ENCODE measurements at places on chromosomes 11 and 22.
A peak's percentile ranks its signal among the peaks of the same experiment; 100 is the strongest.

DNA sequence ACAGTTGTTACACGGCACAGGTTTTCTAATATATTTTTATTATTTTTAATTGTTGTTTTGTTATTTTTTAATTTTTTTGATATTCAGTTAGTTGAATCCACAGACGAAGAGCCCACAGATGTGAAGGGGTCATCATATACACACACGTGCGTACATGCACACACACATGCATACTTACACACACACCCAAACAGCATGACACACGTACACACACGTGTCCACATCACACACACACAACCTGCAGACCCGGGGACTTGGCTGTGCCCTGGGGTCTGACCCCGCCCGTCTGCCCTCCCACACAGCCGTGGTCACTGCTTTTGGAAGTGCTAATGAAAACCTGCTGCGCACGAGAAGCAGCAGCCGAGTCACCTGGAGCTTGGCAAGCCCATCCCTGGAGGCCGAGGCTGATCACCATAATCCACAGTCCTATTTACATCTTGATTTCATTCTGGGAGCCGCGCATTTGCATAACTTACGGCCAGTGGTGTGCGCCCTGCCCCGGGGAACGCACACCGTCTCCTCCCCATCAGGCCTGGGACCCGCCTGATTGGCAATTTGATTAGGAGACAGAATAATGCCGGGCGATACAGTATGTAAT lies 110.3 kb downstream of the BRD1 start:
- no peak for DNase-seq

GRCh38 chr11:108302121-108302785 lies 79.4 kb downstream of the ATM start:
- no peak for DNase-seq

DNA sequence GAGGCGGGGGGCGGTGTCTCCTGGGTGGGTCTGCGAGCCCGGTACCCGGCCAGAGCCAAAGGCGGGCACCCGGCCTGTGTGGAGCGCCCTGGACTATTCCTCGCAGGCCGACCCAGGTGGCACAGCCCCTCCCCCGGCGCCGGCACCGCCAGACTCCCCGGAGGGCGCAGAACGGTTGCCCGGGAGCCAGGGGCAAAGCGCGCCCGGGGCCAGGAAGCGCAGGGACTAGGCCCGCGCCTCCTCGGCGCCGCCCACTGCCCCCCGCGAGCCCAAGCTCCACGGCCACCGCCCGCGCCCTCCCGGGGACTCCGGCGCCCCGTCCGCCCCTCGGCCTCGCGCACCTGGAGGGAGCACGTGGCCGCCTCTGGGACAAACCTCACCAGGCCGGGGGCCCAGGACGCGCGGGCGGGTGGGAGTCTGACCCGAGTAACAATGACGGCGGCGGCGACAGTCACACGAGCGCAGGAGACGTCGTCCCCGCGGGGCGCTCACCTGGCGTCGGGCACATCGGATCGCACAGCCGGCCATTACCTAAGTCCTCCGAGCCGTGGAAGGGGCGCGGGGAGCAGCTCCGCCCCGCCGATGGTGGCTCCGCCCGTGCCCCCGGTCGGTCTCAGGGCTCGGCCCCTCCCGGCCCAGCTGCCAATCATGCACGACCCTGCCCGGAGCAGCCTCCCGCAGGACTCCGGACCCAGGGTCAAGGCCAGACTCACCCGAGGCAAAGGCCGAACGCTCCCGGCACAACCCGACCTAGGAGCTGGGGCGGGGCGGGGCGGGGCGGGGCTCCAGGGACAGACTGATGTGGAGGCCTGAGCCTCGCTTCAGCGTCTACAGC lies 7.4 kb downstream of the PLXNB2 start:
- peak; percentile 61 for DNase-seq

DNA sequence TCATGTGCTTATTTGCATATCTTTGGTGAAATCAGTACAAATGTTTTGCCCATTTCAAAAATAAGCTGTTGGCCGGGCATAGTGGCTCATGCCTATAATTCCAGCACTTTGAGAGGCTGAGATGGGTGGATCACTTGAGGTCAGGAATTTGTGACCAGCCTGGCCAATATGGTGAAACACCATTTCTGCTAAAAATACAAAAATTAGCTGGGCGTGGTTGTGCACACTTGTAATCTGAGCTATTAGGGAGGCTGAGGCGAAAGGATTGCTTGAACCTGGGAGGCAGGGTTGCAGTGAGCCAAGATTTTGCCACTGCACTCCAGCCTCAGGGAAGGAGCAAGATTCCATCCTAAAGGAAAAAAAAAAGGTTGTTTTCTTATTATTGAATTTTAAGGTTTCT lies 136.0 kb downstream of the SWAP70 start:
- no peak for DNase-seq

- DNase-seq = no peak
Observed at GRCh38 chr11:2091786-2092463, 47.3 kb downstream of the IGF2 start.

- no peak for DNase-seq
Observed at GRCh38 chr11:10633261-10633660, 60.3 kb downstream of the IRAG1 start.

DNA sequence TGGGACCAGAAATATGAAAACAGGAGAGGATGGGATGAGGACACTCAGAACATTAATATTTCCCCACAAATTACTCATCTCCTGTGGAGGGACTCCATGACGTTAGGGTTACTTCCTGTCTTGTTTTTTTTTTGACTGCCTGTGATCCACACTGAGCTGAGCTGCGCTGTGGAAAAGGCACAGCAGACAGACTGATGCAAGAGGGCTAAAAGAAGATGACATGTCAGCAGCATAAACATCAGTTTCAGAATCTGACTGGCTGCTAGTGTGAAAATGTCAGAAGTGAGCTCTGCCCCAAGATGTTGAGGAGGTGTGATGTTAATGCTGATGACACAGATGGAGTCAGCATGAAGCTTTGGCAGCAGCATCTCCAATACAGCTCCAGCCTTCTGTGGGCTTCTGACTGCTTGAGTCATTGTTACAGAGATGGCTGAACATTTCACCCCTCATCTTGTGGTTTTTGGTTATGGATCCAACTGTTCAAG lies 286.8 kb downstream of the BLID start:
- peak; percentile 11 for DNase-seq

DNA sequence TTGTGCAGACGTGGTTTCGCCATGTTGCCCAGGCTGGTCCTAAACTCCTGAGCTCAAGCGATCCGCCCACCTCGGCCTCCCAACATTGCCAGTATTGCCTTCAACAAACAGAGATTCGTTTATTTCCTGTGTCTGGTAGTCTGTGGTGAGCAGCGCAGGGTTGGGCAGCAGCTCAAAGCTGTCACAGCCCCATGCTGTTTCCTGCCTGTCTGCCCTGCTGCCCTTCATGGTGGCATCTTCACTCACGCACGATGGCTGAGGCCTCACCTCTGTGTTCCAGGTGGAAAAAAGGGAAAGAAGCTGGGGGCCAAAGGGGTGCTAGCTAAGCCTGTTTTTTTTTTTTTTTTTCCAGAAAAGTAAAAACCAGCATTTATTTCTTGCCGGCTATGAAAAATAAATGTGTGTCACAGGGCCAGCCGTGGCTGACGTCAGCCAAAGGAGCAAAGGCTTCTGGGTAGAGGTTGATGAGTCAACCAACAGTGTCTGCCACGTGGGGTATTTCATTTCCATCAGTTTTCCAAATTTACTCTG lies 28.8 kb downstream of the TBC1D22A start:
- no peak for DNase-seq

GRCh38 chr11:46600194-46600960 lies 6.6 kb upstream of the AMBRA1 start:
- no peak for DNase-seq

DNA sequence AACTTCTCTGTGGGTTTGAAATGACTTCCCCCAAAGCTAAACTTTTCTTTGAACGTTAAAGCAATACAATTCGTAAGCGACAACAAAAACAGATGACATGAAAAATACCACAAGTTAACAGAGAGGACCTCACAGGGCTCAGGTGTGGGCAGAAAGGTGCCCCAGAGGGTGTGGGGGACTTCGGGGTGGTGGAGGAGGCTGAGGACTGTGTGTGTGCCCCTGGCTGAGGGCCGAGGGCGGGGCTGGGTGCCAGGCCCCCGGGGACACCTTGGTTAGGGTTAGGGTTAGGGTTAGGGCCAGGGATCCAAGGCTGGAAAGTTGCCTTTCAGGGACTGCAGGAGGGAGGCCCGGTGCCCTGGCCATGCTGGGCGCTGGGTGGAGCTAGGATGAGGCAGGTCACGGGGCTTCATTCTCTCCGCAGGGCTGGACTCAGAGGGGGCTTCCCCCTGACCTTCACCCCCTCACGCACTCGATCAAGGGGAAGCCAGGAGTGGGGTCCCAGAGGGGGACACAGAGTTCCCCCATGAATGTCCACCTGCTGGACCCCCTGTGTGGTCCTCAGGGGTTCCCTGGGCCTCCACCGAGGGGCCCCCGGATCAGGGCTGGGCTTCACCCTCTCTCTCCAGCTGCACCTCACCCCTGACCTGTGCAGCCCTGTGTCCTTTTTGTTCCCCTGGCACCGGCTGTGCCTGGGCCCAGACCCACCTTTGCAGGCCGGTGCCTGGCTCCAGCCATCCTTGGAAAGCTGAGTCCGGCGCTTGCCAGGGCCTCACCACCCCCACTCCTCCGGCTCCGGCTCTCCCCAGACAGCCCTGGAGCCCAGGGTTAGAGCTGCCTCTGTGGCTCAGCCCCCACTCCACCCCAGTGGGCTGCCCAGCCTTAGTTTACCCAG lies 7.0 kb downstream of the TNNI2 start:
- DNase-seq = no peak

DNA sequence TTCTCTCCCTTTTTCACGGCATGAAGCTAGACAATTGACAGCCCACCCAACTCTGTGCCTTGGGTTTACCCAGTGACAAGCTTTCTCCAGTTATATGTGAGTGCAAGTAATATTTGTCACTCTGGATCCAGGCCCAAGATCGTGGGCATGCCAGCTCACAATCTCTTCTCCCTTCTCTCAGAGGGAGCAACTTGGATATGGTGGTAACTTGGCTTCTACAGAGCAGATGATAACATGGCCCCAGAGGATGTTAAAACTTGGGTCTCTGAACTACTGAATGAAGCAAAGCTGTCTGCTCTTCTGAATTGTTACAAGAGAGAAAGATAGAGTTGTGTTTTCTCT lies 20.8 kb downstream of the C11orf96 start:
- DNase-seq = no peak

DNA sequence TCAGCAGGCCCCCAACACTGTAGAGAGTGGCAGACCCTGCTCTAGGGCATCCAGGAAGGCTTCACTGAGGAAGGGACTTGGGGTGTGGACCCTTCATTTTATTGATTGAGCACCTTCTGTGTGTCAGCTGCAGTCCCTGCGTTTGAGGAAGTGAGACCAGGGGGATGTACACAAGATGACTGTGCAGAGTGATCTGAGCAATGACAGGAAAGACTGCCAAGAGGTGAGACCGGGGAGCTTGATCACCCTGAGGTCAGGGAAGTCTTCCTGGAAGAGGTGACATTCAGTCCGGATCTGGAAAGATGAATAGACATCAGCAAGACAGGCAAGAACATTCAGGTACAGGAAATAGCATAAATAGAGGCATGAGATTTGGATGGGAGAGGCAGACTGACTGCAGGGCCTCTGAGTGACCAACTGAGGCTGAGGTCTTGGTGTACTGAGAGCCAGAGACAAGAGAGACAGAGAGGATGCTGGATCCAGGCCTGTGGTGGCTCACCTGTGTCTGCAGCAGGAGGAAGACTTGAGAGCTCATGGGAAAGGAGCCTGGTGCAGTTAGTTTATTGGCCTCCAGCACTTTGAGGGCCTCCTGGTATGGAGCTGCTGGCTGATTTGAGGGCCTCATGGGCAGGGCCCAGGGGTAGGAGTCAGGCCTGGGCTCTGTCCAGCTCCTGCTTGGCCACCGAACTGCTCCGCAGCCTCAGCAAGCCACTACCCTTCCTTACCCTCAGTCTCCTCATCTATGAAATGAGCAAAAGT lies 5.2 kb downstream of the DGAT2 start:
- DNase-seq = no peak

GRCh38 chr11:125358254-125358840 lies 137.7 kb downstream of the FEZ1 start:
- no peak for DNase-seq

GRCh38 chr11:70466154-70466553 lies 67.8 kb downstream of the CTTN start:
- no peak for DNase-seq

DNA sequence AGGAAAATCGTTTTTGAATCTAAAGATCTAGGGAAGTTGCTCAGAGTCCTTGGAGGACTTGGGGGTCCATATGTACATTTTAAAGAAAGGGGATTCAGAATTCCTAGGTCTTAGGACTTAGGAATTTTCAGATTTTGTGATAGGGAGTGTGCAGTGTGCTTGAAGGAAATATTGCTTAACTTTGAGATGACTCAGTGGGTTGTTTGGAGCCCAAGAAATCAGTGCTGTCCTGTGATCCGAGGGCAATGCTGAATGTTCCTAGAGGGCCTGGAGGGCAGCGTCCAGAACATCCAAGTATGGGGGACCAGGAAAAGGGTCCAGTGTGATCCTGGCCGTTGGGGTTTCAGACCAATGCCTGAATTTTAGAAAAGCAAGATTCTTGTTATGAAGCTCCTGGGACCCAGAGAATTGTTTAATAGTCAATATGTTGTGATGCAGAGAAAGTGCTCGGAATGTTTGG lies 3.1 kb upstream of the IGF2 start:
- DNase-seq = no peak

GRCh38 chr22:37300551-37301017 lies 18.3 kb downstream of the CYTH4 start:
- DNase-seq = no peak

DNA sequence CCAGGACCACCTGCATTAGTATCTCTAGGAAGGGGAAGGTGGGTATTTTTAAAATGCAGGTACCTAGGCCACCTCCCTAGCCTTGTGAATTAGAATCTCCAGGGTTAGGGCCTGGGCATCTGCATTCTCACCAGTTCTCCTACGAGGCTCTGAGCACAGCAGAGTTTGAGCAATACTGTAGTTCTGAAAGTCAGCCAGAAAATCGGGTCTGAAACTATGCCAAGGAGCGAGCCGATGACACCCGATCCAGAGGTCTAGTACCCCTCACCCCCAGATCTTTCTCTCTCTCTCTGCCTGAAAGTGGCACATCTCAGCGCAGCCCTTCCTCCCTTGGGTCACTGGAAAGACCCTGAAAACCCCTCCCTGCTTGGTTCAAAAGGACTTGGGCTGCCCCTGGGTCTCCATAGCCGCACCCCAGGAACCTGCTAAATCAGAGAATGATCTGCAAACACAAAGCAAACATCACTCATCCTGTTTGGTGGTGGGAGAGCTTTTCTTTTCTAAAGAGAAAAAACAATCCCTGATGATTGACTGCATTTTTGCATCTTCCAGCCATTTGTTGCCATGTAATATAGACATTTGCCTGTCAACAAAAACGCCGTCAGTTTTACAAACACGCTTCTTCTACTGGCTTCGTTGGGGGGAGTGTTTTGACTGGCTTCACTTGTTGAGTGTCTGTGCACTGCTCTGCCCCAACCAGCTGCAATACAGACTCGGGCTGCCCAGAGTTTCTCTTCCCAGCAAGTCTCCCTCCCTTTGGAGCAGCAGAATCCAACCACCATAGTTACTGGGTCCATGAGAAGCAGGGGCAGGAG lies 229.9 kb downstream of the MN1 start:
- no peak for DNase-seq

DNA sequence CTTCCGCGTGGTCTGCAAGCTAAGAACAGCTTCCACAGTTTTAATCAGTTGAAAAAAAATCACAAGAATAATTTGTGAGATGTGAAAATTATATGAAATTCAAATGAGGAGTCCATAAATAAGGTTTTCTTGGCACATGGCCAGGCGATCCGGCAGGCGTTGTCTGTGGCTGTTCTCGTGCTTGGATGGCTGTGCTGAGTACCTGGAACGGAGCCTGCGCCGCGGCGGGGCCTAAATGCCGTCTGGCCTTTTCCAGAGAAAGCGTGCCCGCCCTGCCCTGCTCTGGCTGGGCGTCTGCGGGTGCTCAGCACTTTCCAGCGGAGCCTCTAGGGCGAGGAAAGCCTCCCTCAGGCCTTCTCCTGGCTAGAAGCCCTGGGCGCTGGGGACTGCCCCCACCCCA lies 41.8 kb downstream of the OSBPL5 start:
- no peak for DNase-seq
